HepG2 (cell line): ENCODE measurements at places on chromosomes 7 and 10.

DNA sequence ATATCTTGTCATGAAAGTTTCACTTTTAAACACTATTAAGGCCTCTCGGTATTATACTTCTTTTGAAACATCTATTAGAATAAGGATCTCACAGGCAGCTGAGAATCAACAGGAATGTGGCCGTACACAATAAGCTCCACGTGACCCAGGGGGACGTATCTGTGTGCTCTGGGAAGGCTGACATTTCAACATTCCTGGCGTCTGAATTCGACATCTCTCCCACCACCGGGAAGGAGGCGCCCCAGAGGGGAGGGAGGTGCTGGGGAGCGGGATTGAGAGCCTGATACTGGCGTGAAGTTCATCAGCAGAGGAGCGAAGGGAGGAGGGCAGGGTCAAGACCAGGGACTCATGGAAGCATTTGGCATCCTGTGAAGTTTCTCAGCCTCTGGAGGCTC lies 401.3 kb downstream of the DNAJB6 start:
- no peak for DNase-seq

GRCh38 chr10:129179972-129180678 lies 286.9 kb upstream of the MGMT start:
- DNase-seq: no peak

GRCh38 chr7:123355576-123356190 lies 155.9 kb upstream of the SLC13A1 start:
- DNase-seq: no peak

DNA sequence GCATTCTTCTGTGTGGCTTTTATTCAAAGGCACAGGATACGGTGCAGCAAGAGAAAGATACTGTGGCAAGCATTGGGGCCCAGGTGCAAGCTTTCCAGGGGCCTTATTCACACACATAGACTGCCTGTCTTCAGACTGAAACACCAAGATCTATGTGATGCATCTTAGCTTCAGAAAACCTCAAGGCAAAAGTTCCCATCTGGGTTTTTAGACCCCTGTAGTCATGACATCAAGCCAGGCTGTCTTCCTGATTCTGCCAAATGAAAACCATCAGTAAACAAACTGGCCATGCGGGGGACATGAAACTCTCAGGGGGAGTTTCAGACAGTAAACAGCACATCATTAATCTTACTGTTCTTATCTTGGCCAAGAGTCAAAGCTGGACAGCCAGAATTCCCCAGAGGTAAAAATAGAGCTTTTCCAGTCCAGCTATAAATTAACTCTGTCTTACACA lies 9.8 kb downstream of the AGBL3 start:
- DNase-seq: no peak

- DNase-seq: no peak
Measured at GRCh38 chr10:5498791-5499492, 428 bp downstream of the CALML5 start.

GRCh38 chr7:92880212-92881090 lies 44.1 kb upstream of the CDK6 start:
- DNase-seq: peak; percentile 62
